Ovary (tissue), 10 donors: ENCODE measurements at places on chromosomes 13 and 19. TPM values are rescaled to one million over a fixed set of nuclear protein-coding genes. Genes with fewer than 3 reads are reported as not detected.
A peak's percentile ranks its signal among the peaks of the same experiment; 100 is the strongest.

FUZ gene
- total RNA-seq: 24.1 TPM

GFY gene
- total RNA-seq: not detected

NLRP9 gene
- total RNA-seq: not detected

LGI4 gene
- total RNA-seq: 3.1 TPM

PLVAP gene
- total RNA-seq: 7.4 TPM

CEACAM7 gene
- not detected for total RNA-seq

B9D2 gene
- total RNA-seq: 4.7 TPM

ZNF579 gene
- 5.7 TPM for total RNA-seq

DNA sequence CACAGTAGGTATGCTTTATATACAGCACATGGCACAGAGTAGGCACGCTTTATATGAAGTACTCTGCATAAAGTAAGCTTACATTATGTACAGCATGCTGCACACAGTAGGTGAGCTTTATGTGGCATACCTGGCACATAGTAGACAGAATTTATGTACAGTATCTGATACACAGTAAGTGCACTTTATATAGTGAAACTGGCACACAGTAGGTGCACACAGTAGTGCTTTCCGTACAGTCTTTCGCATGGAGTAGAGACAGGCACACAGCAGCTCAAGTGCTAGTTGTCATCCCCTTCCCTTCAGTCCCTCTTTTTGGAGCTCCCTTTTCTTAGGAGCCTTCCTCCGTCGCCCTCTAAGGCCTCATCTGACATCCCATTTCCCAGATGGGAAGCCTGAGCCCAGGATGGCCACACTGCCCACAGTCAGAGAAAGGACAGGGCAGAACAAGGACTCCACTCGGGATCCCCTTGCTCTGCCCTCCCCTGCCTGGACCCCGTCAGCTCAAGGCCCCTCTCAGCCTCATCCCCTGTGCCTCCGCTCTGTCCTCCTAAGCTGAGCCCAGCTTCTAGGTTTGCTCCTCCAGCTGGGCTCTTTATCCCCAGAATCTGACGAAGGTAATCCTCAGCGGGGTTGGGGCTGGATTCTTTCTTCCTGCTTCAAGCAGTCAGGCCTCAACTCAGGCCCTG lies 852 bp upstream of the CYP4F12 start:
- DNase-seq: no peak

- DNase-seq: no peak
Observed at GRCh38 chr13:32984857-32985626, 31.2 kb upstream of the KL start.

DNA sequence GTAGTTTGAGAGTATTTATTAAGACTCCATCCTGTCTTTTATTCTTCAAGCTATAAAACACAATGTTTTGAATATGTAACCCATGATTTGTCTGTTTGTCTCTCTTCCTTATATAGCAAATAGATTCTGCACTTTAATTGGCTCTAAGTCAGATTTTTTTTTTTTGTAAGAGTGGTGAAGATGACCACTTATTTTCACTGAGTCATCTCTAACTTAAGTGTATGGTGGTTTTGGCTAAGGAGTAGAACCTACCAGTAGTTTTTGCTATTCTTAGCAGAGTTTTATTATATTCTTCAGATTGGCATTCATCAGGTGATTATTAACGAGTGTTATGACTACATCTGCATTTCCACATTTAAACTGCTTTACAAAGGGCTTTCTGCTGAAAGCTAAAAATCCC lies 194.7 kb downstream of the LMO7 start:
- no peak for DNase-seq

DNA sequence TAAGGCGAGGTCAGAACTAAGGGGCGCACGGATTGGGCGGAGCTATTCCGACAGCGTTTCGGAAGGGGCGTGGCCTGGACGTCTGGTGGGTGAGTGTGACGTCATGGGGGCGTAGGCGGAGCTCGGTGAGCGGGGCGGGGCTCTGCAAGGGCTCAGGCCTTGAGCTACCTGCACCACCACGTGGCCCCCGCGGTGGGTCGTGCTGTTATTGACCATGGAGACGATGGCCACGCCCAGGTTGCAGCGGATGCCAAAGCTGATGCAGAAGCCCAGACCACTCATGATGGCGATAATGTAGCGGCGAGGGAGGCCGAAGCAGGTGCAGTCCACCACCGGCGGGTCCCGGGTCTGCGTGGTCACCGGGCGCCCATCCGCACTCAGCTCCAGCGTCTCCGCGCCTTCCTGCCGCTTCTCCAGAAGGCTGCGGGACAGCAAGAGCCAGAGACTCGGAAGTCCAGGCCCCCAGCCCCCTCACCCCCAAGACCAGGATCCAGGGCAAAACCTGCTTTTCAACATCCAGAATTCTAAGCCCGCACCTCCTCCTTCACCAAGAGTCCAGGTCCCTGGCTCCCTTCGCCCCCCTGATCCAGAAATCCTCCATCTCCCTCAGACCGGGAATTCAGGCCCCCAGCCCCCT lies 4.8 kb downstream of the SLC17A7 start:
- no peak for DNase-seq

DNA sequence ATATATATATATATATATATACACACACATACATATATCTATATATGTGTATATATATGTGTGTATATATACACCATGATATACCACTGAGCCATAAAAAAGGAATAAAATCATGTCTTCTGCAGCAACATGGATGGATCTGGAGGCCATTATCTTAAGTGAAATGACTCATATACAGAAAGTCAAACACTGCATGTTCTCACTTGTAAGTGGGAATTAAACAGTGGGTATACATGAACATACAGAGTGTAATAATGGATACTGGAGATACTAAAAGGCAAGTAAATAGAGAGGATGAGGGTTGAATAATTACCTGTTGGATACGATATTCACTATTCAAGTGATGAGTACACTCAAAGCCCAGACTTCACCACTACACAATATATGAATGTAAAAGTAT lies 332.6 kb downstream of the SLITRK1 start:
- no peak for DNase-seq

- DNase-seq: no peak
Observed at GRCh38 chr19:45200568-45200967, 22.0 kb downstream of the BLOC1S3 start.

- no peak for DNase-seq
Observed at GRCh38 chr13:26051231-26051656, 572 bp downstream of the SHISA2 start.

DNA sequence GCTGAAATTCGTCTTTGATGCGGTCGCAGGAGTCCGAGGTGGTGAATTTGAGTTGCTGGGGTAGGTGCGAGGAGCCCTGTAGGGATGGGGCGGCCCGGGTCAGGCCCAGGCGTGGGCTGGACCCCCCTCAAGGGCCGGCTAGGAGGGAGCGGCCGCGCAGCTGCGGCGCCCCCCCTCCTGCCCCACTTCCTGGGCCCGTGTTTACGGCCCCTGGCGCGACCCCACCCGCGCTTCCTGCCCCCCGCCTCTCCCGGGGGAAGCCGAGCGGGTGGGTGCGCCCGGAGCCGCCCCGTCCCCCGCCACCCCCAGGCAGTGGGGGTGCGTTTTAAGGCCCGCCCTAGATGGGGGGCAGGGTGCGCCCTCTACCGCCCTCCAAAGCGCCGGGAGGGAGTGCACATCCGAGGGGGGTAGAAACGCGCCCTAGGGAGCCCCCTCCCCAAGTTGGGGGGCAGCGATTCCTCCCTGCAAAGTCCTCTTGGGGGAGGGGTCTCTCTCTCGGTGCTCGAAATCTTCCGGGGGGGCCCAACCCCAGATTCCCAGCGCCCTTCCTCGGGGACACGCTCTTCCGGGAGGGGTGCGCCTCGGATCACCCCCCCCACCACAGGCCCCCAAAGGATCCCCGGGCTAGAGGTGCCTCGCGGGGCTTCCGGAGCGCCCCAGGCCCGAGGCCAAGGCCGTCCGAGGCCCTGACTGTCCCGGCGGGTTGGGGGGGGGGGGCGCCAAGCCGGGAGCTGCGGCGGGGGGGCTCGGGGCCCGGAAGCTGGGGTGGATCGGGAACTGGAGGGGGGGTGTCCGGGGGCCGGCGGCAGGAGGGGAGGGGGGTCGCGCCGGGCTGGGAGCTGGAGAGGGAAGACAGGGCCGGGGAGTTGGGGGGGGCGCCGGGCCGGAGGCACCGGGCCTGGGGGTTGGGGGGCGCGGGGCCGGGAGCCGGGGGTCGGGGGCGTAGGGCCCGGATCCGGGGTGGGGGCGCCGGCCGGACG lies 823 bp downstream of the TLE5 start:
- DNase-seq: peak; percentile 84
